ENCODE measurements at places on chromosomes 12 and 14.

DNA sequence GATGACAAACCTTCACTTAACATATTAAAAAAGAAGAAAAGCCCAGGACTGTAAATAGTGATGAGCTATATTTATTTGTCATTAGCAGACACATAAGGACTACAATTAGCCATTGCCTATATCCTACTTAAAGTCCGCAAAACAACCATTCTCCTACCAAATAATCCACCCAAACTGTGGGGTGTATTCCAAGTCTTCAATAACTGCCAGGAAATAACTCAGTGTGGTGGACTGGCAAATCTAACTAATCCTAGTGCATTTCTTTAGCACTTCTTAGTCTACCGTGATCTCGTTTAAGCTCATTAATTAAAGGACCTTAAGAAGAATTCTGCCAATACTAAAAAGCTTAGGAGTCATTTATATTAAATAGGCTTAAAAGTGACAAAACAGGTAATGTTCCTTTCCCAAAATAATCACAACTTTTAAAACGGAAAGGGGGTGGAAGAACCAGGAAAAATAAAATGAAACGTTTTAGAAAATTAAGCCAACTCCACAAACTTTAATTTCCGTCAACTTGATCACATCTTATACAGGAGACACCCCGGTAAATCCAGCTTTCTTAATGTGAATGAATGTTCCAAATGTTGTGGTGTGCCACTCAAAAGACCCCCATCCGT lies 1.8 kb downstream of the NOVA1 start:
- DNase-seq, result no peak

GRCh38 chr12:76830436-76830835 lies 48.4 kb downstream of the CSRP2 start:
- DNase-seq, result no peak

- no peak for DNase-seq
These were observed 220.3 kb downstream of the KLHL28 start for GRCh38 chr14:44741431-44741830.

GRCh38 chr14:74510959-74511409 lies 17.4 kb downstream of the ISCA2 start:
- DNase-seq, result no peak

GRCh38 chr12:62335796-62336195 lies 75.6 kb downstream of the USP15 start:
- no peak for DNase-seq

DNA sequence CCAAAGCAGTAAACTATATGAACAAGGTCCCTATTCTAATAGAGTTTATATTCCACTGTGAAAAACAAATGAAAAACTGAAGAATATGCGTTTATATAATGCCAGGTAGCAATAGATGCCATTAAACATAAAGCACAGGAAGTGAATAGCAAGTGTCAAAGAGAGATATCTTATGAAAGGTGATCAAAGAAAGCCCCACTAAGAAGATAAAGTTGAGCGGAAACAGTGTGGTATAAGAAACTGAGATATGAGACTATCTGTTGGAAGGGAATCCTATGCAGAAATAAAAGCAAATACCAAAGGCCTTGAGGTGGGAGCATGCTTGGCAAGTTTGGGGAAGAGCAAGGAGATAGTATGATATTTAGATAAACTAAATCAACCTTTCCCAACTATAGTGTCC lies 123.1 kb upstream of the FAR2 start:
- no peak for DNase-seq

DNA sequence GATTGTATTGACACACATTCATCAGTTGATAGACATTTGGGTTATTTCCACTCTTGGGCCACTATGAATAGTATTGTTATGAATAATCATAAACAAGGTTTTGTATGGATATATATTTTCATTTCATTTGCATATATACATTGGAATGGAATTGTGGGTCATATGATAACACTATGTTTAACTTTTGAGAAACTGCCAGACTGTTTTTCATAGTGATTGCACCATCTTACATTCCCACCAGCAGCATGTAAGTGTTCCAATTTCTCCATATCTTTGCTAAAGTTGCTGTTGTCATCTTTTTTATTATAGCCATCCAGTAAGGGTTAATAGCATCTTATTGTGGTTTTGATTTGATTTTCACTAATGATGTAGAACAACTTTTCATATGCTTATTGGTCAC lies 198.5 kb upstream of the PPFIA2 start:
- DNase-seq, result no peak

DNA sequence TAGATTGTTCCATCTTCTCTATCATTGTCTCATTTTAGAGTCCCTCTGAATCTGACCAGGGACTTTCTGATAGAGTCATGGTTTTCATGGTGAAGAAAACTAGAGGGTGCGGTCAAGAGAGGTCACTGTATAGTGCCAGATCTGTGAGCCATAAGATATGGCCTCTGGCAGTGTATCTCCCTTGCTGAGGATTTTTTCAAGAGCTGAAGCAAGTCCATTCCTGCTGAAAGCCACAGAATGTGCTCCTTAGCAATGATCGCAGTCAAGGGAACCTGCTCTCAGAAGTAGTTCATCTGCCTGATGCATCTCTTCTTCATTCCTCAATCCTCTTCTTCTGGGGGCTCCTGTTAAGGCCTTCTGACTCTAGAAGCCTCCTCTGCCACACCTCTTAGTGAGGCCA lies 405.2 kb downstream of the EGLN3 start:
- no peak for DNase-seq

DNA sequence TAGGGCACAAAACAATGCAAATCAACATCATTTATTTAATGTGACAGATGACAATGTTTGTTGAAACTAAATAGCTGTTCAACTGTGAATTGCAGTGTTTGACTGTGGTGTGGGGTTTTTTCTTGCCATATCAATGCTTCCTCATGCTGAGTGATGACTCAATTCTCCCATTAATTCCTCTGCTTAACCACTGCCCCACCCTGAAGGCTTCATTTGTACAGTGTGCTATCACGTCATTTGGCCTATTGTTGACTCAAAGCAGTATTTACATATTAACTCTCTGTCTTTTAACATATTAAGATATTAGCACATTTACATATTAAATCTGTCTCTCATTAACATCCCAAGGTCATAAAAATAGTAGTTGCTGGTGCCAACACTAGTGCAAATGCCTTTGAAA lies 164.8 kb upstream of the NRXN3 start:
- no peak for DNase-seq

- no peak for DNase-seq
These were observed 114.8 kb downstream of the GTF2A1 start for GRCh38 chr14:81105961-81106360.

DNA sequence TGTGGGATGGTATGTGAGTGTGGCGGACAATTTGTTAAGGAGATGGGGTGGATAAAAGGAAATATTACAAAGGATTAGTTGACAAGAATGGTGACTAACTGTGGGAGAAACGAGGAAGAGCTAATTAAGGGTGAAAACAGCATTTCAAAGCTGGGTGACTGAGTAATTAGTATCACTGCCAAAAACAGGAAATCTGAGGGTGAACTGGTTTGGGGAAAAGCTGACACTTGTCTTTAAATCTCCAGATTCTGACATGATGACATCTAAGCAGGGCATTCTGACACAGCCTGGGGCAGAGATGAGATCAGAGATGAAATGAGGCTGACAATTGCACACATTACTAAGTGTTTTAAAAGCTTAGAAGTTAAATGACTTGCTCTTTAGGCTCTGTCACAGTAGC lies 42.4 kb upstream of the CCDC175 start:
- DNase-seq, result no peak

- no peak for DNase-seq
These were observed 85.4 kb downstream of the LRRK2 start for GRCh38 chr12:40310211-40310610.

- no peak for DNase-seq
These were observed 1277.2 kb upstream of the FLRT2 start for GRCh38 chr14:84252706-84253105.

GRCh38 chr12:91636721-91637120 lies 454.1 kb upstream of the DCN start:
- DNase-seq, result no peak

- DNase-seq, result no peak
These were observed 11.8 kb upstream of the TAMALIN start for GRCh38 chr12:51994959-51995358.

- DNase-seq, result no peak
These were observed 84.5 kb upstream of the KCNA1 start for GRCh38 chr12:4825011-4825858.
